ENCODE measurements at places on chromosomes 12 and 14. TPM values are rescaled to one million over a fixed set of nuclear protein-coding genes. Genes with fewer than 3 reads are reported as not detected.

GRCh38 chr12:106776897-106777296, 2.4 kb downstream of the RIC8B start:
- DNase-seq, result no peak

GRCh38 chr12:16155938-16156337, 121.5 kb downstream of the SLC15A5 start:
- DNase-seq, result no peak

GRCh38 chr12:89962648-89963047, 254.0 kb upstream of the ATP2B1 start:
- no peak for DNase-seq

GRCh38 chr14:83208341-83208740, 1674.7 kb upstream of the SEL1L start:
- no peak for DNase-seq

- DNase-seq, result no peak
These were observed 4.5 kb upstream of the NYNRIN start for GRCh38 chr14:24394275-24394674.

- no peak for DNase-seq
These were observed 49.6 kb downstream of the DACT1 start for GRCh38 chr14:58687232-58687795.

LRRC10 gene
- not detected for total RNA-seq

Data from mesenteric fat pad (tissue), 1 donor.